ENCODE measurements at places on chromosomes 5 and 9. TPM values are rescaled to one million over a fixed set of nuclear protein-coding genes. Genes with fewer than 3 reads are reported as not detected.

The MXD3 gene
- total RNA-seq, result 14.2 TPM

The PDGFRB gene
- total RNA-seq, result 0.09 TPM

The SUSD3 gene
- 0.93 TPM for total RNA-seq

The FOXD1 gene
- 19.3 TPM for total RNA-seq

The IL7R gene
- total RNA-seq, result 0.19 TPM

The ENG gene
- 0.13 TPM for total RNA-seq

The PCDHGB2 gene
- total RNA-seq, result 0.13 TPM

The CYLC2 gene
- not detected for total RNA-seq

The ESM1 gene
- not detected for total RNA-seq

All from A549 treated with GW870086 at 1 μM for 4 hours (cell line).